ENCODE measurements at places on chromosomes 1 and 21.
A peak's percentile ranks its signal among the peaks of the same experiment; 100 is the strongest.

DNA sequence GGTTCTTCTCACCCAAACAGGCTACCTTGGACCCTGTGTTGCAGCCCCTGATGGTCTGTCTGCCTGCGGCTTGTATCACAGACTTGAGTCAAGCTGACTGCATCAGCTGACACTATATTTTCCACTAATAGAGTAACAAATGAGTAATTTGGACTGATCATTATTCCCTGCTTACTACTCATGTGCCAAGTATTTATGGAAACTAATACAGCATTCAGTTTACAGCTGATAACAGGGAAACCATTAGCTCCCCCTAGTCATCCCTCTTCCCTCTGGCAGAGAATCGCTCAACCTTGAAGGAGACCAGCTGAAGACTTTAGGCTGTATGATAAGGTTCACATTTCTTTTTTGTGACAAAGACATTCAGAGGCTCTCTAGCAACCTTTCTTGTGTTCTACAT is 116.6 kb upstream of the SYT6 start:
- DNase-seq = no peak

DNA sequence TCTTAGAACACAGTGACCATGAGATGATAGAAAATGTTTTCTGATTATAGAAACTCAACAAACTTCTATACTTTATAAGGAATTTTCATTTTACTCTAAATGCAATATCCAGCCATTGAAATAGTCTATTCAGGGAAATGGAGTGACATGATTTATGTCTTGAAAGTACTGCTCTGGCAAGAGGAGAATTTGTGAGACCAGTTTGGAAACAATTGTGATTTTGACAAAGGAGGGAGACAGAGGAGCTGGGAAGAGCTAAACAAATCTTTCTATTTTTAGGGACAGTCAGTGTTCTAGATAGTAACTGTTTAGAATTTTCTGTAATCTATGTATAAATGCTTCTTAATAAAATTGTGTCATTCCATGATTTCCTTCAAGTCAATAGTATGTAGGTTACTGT is 252.3 kb downstream of the FMN2 start:
- no peak for DNase-seq

GRCh38 chr1:238406098-238406860 is 515.6 kb upstream of the ZP4 start:
- peak; percentile 93 for DNase-seq

DNA sequence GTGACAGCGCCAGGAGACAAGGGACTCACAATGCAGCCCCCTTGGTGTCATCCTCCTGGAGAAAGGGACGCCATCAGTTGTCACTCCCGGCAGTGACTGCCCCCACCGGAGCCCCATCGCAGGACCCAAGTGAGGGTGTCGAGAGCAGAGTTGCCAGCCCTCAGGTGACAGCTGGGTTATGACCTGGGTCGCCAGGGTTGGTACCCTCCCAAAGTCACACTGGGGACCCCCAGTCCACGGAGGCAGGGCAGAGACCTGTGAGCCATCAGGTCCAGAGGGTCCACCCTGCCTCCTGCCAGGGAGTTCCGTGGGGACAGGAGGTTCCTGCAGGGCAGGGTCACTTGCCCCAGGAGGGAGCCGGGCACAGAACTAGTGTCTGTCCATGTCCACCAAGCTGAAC is 78.2 kb upstream of the IFFO2 start:
- DNase-seq = no peak

DNA sequence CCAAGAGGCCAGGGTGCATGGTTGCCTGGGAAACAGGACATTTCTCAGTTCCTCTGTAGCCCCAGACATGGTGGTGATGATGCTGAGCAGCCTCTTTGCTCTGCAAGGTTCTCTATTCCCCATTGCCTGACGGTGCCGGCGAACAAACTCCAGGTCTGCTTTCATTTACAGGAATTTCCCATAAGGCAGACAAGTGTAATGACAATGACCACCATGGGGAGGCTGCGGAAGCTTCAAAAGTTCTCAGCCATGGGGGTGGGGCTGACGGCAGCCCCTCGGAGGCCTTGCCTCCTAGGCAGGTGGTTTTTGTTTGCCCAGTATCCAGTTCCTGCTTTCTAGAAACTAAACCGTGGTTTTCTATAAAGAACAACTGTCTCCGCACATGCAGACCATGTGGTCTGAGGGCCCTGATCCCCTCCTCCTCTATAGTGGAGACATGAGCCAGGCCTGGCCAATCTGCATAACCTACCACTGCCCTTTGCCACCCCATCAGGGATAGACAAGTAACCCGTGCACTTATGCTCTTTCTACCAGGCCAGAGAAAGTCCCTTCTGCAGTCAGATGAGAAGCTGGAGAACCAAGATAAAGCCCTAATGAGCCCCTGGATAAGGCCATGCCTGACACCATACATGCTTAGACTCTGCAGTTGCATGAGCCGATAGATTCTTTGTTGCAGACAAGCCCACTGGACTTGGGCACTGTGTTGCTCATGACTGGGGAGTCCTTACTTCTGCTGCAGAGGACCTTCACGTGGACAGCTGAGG is 54.1 kb downstream of the LDLRAD2 start:
- no peak for DNase-seq

GRCh38 chr1:3368711-3369445 is 85.6 kb upstream of the ARHGEF16 start:
- DNase-seq = no peak

- DNase-seq = no peak
Measured at GRCh38 chr1:234260578-234260977, 112.7 kb upstream of the COA6 start.

- no peak for DNase-seq
Measured at GRCh38 chr21:39662411-39662953, 49.7 kb downstream of the B3GALT5 start.

- no peak for DNase-seq
Measured at GRCh38 chr1:245246433-245246832, 91.6 kb downstream of the KIF26B start.

DNA sequence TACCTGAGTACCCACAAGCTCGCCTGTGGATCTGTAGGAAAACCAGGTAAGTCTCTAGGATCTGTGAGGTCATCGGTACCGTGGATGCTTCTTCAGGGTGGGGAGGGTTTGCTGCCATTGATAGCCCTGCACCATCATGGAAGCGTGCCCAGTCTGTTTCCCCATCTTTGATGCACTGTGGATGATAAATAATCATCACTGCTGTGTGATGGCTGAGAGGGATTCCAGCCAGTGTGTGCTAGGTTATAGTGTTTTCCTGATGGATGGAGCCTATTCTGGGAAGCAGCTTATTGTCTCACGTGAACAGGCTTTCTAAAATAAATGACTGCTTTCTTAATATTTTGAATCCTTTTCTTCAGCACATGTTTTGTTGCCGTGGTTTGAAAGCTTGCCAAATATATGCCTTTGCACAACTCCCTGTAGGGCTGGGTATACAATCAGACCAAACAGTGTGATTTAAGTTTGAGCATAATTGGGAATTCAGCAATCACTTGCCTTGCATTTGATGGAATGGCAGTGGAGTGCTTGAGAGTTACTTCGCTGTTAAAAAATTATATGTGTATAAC is 113.8 kb downstream of the CAMTA1 start:
- no peak for DNase-seq

- DNase-seq = peak; percentile 43
Measured at GRCh38 chr1:233960386-233960785, 55.9 kb downstream of the SLC35F3 start.

GRCh38 chr1:29120367-29120766 is 3.3 kb downstream of the TMEM200B start:
- DNase-seq = no peak

GRCh38 chr1:115530407-115530806 is 111.4 kb upstream of the VANGL1 start:
- DNase-seq = no peak

DNA sequence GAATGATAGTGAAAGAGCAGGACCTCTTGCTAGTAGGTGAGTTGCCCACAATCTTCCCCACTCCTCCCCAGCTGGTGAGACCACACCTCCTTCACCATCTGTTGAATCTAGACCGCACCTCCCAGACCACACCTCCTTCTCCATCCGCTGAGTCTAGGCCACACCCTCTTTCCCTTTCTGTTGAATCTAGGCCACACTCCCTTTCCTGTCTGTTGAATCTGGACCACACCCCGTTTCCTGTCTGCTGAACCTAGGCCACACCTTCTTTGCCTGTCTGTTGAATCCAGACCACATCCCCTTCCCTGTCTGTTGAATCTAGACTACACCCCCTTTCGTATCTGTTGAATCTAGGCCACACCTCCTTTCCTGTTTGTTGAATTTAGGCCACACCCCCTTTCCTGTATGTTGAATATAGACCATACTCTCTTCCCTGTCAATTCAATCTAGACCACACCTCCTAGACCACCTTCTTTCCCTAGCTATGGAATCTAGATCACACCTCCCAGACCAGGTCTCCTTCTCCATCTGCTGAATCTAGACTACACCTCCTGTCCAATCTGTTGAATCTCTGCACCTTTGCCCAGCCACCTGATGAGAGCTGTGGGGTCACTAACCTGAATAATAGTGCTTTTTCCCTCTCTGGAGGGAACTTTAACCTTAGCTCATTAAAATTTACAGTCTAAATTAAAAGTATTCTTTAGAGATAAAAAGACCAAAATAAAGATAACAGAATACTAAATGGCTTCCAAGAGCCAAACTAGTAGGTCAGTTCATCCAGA is 116.3 kb downstream of the DAB1 start:
- DNase-seq = no peak

DNA sequence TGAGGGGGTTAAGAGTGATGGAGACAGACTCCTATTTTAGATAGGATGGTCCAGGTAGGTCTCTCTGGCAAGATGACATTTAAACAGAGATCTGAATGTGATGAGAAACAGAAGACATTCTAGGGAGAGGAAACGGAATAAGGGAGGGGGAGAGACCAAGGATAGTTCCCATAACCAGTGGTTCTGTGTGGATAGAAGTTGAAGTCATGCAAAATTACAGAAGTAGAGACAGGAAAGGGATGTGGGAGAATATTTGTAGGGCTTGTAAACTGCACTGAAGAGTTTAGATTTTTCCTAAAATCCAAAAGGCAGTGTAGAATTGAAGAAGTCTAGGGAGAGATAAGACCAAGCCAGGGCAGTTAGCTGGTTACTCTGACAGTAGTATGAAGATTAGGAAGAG is 200.6 kb downstream of the GRIK1 start:
- no peak for DNase-seq

GRCh38 chr1:171997936-171998335 is 156.6 kb downstream of the DNM3 start:
- no peak for DNase-seq

DNA sequence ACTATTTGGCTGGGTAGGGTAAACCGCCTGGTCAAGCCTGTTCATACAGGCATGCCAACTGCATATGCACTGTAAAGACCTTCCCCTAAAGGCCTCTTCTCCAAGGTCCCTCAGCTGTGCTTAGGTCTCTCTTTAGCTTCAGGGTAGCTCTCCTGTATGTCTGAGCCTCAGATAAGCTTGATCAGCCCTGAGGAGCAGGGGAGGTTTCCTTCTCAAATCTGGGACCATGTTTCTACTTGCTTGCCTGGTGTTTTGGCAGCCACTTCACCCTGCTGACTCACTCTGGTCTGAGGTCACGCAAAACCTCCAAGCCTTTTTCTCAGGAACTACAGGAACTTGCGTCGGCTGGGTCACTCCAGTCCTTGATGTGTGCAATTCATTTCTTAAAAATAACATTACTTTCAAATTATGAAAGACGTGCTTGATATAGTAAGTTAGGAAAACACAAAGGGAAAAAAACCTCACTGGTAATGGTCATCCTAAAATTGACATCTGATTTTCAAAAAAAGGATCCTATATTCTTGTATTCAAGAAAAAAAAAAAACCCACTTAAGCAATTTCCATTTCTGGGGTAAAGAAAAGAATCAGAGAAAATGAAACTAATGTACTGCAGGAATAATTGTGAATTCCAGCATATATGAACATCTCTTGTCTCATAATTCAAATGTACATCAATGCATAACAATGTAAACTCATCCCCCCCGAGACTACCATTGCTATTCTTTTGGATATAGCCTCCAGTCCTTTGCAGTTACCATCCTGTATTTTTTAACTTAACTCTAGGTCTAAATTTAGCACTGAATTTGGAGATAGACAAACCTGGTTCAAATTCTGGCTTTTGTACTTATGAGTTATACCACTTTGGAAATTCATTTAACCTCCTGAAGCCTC is 24.8 kb upstream of the RNF19B start:
- peak; percentile 76 for DNase-seq

- DNase-seq = no peak
Measured at GRCh38 chr1:225816643-225817538, 7.0 kb downstream of the EPHX1 start.

DNA sequence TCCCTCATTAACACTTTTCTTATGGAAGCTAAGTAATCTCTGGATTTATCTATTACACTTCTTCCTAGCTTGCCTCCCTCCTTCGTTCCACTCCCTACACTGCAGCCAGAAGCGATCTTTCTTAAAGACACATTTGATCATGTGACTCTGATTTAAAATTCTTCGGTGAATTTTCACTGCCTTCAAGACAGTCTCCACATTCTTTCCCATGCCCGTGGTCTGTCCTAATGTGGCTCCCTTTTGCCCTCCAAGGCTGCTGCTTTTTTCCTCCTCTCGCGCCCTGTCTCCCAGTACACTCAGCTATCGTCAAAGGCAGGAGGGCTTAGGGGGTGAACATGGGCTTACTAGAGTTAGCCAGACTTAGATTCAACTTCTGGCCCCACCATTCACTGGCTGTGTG is 64.4 kb downstream of the SDCCAG8 start:
- DNase-seq = no peak

DNA sequence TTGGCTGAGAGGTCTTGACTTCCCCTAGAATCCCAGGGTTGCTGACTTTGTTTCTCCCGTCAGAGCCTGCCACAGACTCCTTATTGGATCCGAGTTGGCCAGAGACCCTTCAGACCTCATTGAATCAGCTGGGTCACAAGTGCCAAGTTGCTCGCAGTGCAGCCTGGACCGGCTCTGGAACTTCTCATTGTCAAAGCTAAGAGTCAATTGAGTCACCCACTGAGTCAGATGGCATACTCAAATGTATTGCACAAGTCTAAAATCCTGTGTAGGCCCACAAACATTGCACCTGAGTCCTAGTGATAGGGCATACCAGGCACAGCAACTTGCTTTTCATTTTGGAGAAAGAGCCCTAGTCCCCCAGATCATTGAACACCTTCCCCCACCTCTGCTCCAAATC is 20.4 kb upstream of the SCAF4 start:
- DNase-seq = no peak

DNA sequence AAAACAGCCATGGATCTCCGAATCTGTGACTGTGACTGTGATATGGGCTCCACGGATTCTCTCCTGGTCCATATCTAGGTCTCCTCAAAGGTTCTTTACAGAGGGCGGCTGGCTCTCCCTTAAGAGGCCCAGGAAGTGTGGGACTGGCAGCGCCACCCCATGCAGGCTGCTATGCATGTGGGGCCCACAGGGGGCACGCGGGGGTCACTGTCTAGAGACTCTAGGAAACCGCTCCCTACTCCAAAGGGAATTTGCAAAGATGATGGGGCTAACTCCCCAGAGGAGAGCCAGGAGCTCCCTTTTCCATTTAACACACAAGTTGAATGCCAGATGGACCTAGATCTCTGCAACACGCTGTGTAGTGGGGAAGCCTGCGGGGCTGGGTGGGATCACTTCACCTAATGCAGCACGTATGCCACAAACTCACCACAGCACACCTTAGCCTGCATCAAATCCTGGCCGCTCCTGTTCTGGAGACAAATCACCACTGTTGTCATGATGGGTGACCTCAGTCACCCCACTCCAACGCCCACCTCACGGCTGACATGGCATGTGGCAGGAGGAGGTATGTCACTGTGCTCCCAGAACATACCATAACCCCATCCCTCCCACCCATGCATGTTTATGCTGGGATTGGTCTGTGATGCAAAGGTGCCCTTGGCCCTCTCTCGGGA is 61.7 kb downstream of the SLC45A1 start:
- no peak for DNase-seq

All from pons (tissue), 1 donor.